CD14-positive monocyte (primary cell): ENCODE measurements at places on chromosomes 12 and 14.

DNA sequence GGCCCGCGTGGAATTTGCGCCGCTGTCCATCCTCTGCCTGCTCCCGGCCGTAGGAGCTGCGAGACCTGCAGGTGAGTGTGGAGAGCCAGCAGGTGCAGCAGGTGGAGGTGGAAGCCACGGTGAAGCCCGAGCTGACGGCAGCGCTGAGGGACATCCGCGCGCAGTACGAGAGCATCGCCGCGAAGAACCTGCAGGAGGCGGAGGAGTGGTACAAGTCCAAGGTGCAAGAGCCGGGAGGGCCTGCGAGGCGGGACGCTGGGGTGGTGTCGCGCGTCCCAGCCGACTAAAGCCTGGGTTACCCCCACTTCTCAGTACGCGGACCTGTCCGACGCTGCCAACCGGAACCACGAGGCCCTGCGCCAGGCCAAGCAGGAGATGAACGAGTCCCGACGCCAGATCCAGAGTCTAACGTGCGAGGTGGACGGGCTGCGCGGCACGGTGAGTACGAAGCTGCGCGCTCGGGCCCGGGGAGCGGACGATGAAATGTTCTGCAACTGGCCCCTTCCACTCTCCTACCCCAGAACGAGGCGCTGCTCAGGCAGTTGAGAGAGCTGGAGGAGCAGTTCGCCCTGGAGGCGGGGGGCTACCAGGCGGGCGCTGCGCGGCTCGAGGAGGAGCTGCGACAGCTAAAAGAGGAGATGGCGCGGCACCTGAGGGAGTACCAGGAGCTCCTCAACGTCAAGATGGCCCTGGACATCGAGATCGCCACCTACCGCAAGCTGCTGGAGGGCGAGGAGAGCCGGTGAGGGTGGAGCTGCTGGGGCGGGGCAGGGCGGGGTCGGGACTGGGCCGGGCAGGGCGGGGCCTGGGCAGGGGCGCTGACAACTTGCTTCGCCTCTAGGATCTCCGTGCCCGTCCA is 2.1 kb downstream of the PRPH start:
- DNase-seq, result peak; percentile 29

- no peak for DNase-seq
Observed at GRCh38 chr14:88380405-88380804, 5.1 kb upstream of the SPATA7 start.

DNA sequence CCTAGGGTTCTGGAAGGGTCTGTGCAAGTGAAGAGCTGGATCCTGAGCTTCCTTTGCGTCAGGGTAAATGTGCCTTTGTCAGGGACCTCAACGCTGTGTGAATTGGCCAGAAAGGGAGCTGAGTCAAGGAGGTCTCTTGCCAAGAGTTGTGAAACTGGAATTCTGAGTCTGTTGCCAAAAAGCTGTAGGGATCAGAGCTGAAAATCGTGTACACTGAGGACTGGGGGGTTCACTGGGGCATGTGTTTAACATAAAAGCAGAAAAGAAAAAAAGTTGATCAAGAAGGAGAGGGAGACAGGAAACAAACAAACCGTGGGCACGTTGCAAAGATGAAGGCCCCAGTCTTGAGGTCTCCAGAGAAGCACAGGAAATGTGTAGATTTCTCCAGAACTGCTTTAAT is 1081.5 kb downstream of the VRK1 start:
- no peak for DNase-seq

DNA sequence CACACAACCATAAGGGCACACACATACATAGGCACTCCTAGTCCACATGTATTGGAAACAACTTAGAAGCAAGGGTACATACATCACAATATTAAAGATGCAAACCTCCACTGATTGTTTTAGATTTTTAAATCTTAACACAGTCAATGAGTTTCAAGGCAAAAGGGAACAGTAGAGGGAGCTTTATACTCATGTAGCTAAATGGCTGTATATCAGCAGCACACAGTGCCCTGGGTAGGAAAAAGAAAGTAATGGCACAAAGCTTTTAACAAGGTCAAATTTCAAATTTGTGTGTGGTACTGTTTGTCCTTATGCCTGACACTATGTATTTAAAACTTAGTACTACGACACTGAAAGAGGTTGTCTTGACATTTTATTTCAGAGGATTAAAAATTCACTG is 262.0 kb downstream of the MED13L start:
- no peak for DNase-seq

- peak; percentile 80 for DNase-seq
Observed at GRCh38 chr12:128843538-128843937, 9.7 kb upstream of the GLT1D1 start.

DNA sequence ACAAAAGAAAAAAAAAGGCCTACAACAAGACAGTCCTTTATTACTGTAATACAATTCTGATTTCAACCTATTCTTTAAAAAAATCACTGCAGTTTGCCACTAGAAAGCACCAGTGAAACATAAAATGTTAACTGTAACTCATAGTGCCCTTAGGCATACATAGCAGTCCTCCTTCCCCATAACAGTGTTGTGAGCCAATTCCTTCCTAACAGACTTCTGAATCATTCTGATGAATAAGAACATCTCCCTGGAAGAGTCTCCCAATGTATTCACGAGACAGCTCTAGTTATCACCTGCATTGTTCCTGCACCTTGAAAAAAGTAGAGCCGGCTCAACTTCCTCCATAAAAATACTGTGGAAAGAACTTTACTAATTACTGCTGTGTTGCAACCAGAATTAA is 213.6 kb upstream of the FSCB start:
- no peak for DNase-seq

- DNase-seq, result peak; percentile 51
Observed at GRCh38 chr12:805022-805632, 52.7 kb downstream of the WNK1 start.
